ENCODE measurements at places on chromosomes 12 and 14.

GRCh38 chr14:22996768-22997654 lies 12.9 kb downstream of the C14orf93 start:
- H3K27ac ChIP-seq, result no peak overlapping the region
- no peaks in the 10 kb centered on the region for H3K36me3 ChIP-seq
- DNase-seq, result no peak
- H3K4me1 ChIP-seq, result no peaks in the 10 kb centered on the region
- H3K4me3 ChIP-seq, result no peak overlapping the region

- DNase-seq, result no peak
- no peak overlapping the region for H3K27ac ChIP-seq
- no peaks in the 10 kb centered on the region for H3K27me3 ChIP-seq
- H3K4me1 ChIP-seq, result no peaks in the 10 kb centered on the region
- no peak overlapping the region for H3K4me3 ChIP-seq
- no peaks in the 10 kb centered on the region for H3K36me3 ChIP-seq
Observed at GRCh38 chr12:109758426-109759420, 45.1 kb downstream of the FAM222A start.

- DNase-seq, result no peak
- H3K27ac ChIP-seq, result no peak overlapping the region
- H3K36me3 ChIP-seq, result no peaks in the 10 kb centered on the region
- peak overlapping the region; percentile 73 for H3K4me3 ChIP-seq
Observed at GRCh38 chr12:51392556-51393237, 1.5 kb upstream of the GALNT6 start.

DNA sequence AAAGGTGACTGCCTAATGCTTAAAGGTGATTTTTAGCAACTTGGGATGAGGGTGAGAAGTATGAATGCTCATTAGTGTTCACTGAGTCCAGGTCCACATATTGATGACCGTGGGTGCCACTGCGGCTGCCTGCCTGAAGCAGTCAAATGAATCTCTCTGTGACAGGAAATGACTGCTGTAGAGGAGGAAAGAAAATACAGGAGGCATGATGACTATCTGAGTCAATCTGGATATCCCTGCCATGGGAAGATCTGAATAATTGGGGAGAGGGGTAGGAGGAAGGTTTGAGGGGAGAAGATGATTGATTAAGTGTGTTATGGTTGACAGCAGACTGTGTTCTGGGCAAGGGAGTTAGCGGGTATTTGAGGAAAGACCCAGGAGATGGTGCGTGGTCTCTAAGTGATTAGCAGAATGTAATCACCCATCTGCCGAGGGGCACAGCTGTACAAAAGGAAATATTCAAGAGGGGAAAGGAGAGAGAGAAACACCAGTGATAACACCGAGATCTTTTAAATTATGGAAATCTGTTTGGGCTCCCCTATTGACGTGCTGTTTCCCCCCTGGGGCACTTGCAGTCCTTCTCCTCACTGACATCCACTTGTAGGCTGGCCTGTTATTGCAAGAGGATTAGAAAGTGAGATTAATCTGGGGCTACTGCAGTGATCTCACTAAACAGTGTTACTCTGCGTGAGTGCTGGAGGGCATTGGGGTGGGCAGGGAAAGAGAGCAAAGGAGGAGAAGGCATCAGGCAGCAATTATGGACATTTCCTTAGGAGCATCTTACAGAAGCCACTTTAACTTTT lies 97.7 kb downstream of the AKAP6 start:
- no peak overlapping the region for H3K4me3 ChIP-seq
- no peaks in the 10 kb centered on the region for H3K36me3 ChIP-seq
- no peaks in the 10 kb centered on the region for H3K4me1 ChIP-seq

DNA sequence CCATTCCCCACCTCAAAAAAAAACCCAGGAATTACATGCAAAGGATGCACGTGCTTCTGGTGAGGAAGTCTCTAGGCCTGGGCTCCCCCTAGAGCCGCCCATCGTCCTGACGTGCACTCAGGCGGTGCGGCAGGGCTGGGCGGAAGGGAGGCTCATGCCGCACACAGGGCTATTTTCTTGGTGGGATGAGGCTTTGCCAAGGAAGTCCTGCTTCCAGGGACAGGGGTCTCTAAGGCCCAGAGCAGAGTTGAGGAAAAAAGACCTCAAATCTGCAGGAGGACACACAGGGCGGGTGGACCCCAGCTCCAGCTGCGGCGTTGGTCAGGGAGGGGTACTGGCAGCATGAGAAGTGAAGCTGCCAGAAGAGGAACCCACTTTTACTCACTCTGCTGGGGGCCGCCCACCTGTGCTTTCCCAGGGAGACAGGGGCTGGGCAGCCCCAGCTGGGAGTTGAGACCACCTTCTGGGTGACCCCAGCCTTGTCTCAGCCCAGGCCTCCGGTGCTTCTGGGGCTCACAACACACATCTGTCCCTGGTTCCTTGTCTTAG lies 4.2 kb downstream of the RHOF start:
- no peaks in the 10 kb centered on the region for H3K36me3 ChIP-seq
- peaks cover 19% of the 10 kb centered on the region for H3K4me1 ChIP-seq
- no peak for DNase-seq
- no peaks in the 10 kb centered on the region for H3K27me3 ChIP-seq
- H3K4me3 ChIP-seq, result no peak overlapping the region

DNA sequence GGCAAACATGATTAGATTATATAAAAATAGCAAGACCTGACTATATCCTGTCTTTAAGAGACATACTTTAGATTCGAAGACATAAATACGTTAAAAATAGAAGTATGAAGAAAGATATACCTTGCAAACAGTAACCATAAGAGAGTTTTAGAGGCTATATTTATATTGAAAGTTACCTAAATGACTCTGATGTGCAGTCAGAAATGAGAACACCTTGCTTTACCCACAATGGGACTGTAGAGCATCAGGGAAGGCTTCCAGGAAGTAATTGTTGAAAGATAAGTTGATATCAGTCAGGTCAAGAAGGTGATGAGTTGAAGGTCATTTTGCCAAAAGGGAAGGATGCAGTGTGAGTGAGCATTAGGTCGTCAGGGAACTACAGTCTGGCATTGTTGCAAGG lies 110.2 kb downstream of the NEDD1 start:
- no peak overlapping the region for H3K4me3 ChIP-seq
- H3K4me1 ChIP-seq, result no peaks in the 10 kb centered on the region
- no peak overlapping the region for H3K27ac ChIP-seq
- no peaks in the 10 kb centered on the region for H3K36me3 ChIP-seq
- H3K27me3 ChIP-seq, result no peaks in the 10 kb centered on the region

DNA sequence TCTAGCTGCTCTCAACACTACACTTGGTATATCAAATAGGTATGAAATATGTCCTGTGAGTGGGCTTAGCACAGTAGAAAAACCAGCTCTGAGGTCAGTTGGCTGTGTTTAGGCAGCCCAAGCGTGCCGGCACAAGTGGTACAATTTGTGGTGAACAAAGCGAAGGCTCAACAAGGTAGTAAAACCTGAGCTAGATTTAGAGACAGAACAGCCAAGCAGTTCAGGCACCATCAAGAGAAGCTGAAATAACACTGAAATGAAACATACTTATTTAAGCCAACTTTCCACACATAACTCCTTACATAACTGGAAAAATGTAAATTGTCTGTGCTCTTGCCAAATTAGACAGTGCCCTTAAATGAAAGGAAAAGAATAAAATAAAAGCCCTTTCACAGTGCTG lies 596.8 kb upstream of the FBXO33 start:
- no peaks in the 10 kb centered on the region for H3K27me3 ChIP-seq
- H3K27ac ChIP-seq, result no peak overlapping the region
- H3K4me3 ChIP-seq, result no peak overlapping the region
- no peaks in the 10 kb centered on the region for H3K36me3 ChIP-seq

DNA sequence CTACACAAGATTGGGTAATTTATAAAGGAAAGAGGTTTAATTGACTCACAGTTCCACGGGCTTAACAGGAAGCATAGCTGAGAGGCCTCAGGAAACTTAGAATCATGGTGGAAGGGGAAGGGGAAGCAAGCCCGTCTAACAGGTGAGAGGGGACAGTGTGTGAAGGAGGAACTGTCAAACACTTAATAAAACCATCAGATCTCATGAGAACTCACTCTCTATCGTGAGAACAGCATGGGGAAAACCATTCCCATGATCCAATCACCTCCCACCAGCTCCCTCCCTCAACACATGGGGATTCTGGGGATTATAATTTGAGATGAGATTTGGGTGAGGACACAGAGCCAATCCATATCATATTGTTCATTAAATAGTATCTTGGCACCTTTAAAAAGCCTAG lies 56.1 kb downstream of the EPS8 start:
- H3K36me3 ChIP-seq, result no peaks in the 10 kb centered on the region
- no peaks in the 10 kb centered on the region for H3K27me3 ChIP-seq
- DNase-seq, result no peak
- H3K4me3 ChIP-seq, result no peak overlapping the region
- no peaks in the 10 kb centered on the region for H3K4me1 ChIP-seq

Data from psoas muscle (tissue), 8 donors.